ENCODE measurements at places on chromosomes 1 and 21.

GRCh38 chr1:205930799-205931281 lies 12.4 kb downstream of the SLC26A9 start:
- DNase-seq = no peak

DNA sequence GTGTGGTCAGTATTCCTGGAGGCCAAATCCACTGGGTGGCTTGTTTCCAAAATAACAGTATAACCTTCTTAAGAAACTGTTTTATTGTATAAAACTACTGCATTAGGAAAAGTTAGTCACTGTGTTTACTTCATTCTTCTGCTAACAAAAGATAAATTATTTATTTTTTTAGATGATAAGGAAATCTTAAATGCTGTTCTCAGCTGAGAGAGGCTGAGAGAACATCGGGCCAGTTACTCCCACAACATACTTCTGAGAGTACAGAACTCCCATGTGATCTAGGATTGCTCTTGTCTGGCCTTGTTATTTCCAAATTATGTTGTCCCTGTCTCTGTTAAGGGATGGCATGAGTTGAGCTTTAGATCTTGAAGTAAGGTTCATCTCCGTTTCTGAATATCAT lies 96.7 kb upstream of the CXADR start:
- no peak for DNase-seq

DNA sequence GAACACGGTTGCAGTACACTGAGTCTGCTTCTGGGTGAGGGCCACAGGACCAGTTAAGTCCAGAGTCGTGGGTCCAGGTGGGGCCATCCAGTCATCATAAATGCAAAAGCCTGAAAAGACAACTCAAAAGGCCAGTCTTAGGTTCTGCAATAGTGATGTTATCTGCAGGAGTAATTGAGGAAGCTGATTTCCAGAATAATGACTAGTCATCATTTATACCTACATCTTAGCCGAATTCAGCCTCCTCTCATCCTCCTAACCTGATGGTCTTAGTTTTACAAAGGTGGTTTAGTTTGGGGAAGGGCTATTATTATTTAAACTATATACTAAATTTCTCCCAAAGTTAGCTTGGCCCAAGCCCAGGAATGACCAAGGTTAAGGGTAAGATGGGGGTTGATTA lies 23.5 kb upstream of the SLC5A9 start:
- DNase-seq = no peak

DNA sequence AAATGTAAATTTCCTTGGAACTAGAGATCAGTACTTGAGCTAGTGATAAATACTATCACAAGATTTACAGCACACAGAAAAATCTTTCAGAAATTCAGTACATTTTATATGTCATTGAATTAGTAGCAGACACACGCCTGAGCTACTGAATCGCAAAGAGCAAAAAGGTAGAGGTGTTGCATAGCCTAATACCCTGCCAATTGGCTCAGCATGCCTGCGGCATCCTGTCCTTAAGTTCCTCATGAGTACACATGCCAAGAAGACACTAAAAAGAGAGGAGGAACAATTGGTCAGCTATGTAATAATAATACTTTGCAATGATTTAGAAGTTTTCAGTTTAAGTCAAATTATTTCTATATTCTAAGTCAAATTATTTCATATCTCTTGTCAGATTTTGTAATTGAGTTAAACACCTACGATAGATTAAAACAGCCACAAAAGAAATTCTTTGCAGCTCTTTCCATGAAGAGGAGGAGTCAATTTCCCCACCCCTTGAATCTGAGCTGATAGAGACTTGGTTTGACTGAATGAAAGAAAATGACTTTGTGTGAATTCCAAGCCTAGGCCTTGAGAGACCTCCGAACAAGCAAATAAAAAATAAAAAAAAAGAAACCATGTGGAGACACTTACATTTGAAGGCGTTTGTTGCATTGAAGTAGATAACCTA lies 36.2 kb upstream of the PKN2 start:
- no peak for DNase-seq

Measured in islet precursor cell (in vitro differentiated cells).